ENCODE measurements at places on chromosomes 1 and 21. TPM values are rescaled to one million over a fixed set of nuclear protein-coding genes. Genes with fewer than 3 reads are reported as not detected.

GRCh38 chr1:207364614-207365013, 43.1 kb downstream of the CD55 start:
- peak; percentile 6 for DNase-seq

DNA sequence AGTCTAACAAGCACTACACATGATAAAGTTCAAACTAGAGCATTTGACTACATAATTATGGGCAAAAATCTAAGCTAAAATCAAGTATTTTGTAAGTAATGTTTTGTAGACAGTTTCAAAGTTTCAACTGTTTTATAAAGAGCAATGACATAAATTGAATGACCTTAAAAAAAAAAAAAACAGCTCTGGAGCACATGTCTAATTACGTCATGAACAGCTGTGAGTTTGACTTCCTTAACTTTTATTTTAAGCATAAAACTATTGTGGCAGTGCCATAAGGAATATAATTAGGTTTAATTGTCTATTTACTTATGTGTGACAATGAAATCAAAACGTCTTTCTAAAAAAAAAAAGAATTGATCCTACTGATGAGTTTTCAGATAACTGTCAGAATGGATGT, 272.5 kb upstream of the LRRC7 start:
- DNase-seq, result peak; percentile 56

DNA sequence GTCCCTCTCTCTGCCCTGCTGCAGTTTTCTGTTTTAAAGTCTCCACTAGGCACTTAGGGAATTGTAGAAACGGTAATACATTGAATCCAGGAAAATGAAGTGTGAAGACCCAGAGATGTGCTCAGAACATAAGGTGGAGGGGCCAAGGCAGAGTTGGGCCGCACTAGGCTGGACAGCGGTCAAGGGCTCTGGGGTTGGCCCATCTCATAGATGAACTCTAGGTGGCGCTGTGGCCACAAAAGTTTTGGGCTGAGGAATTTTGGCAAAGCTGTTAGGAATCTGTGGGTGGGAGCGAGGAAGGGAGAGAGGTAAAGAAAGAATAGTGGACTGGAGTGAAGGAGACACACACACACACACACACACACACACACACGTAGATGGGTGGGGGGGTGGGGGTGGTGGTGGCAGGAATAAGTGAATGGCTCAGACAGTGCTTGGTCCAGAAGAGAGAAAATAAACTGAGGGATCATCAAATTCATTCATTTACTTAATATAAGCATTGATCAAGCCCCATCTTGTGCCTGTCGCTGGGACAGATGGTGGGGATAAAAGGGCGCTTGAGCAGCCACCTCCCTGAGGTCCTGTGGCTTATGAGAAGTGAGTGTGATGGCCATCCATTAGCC, 258.5 kb downstream of the TRABD2B start:
- peak; percentile 87 for DNase-seq

GRCh38 chr1:246629030-246629429, 62.8 kb downstream of the CNST start:
- DNase-seq, result no peak

CD48 gene
- polyA plus RNA-seq, result 2.0 TPM

IL20 gene
- polyA plus RNA-seq, result not detected
